Brain microvascular endothelial cell (primary cell): ENCODE measurements at places on chromosomes 5 and 9.
A peak's percentile ranks its signal among the peaks of the same experiment; 100 is the strongest.

DNA sequence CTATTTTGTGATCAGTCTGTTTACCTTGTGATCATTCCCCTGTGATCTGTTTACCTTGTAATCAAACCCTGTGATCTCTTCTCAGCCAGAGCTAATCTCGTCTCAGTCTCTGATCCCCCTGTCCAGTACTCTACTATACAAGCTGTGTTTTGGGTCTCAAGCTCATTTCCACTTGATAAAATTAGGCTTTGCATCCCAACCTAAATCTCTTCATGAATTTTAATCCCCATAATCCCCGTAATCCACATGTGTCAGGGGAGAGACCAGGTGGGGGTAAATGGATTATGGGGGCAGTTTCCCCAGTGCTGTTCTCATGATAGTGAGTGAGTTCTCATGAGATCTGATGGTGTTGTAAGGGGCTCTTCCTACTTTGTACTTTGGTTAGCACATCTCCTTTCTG lies 157.2 kb downstream of the PRR16 start:
- no peak for DNase-seq

DNA sequence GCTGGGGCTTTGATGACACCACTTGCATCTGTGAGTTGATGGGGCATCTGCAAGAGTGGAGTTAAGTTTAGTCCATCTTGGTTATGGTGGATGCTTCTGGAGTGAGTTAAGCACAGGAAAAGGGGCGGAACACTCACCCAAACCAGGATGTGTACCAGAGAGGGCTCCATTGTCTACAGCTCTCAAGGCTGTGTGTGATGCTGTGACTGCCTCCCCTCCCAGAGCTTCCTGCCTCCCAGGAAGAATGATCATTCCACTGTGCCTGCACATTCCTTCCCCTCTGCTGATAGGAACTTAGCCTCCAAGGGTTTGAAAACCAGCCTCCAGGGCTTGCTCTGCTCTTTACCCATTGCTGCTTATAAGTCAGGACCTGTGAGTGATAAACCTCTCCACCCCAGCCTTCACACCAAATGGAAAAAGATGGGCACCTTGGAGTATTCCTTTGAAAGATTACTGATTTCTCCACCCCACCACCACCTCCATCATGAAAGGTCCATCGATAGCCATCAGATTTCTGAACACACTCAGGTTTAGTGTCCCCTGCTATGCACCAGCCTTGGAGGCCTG lies 160.1 kb upstream of the SPRY4 start:
- peak; percentile 47 for DNase-seq

- DNase-seq: no peak
These were observed 590.4 kb upstream of the SEMA6A start for GRCh38 chr5:117165068-117165467.

DNA sequence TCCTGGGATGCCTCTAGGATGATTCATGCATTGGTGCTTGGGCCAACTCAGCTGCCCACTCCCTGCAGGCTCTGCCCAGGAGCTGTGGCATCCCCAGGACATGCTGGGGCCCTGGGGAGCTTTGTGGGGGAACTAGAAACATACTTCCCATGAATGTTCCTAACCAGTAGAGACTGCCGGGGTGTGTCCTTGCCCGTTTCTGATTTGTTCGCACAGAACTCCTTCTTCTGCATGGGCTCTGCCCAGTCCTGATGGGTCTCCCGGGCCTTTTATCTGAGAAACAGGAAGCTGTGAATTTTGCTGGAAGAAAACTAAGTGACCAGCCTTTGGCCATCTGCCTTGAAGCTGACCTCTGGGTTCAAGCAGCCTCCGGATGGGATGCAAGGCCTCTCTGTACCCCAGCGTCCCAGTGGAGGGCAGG lies 71.6 kb upstream of the RNU6ATAC start:
- DNase-seq: no peak

DNA sequence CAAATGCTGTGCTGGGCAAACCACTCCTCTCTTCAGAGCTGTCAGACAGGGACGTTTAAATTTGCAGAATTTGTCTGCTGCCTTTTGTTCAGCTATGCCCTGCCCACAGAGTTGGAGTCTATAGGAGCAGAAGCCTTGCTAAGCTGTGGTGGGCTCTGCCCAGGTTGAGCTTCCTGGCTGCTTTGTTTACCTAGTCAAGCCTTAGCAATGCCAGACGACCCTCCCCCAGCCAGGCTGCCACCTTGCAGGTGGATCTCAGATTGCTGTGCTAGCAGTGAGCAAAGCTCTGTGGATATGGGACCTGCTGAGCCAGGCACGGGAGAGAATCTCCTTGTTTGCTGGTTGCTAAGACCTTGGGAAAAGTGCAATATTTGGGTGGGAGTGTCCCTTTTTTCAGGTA lies 314.9 kb downstream of the NNT start:
- no peak for DNase-seq

DNA sequence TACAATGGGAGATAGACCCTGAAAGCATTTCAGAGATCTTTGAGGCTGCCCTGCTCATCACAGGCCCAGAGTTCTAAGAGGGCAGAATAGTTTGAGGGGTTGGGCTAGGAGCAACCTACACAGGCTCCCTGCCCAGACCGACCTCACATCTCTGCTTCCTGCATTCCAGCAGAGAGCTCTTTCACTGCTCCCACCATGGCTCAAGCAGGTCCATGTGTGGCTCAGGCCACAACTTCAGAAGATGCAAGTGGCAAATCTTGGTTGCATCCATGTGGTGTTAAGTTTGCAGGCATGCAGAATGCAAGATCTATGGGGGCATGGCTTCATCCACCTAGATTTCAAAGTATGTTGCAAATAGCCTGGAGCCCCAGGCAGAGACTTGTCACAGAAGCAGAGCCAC lies 39.0 kb downstream of the GDA start:
- no peak for DNase-seq

- no peak for DNase-seq
These were observed 88.9 kb downstream of the NDUFS4 start for GRCh38 chr5:53649352-53649751.

DNA sequence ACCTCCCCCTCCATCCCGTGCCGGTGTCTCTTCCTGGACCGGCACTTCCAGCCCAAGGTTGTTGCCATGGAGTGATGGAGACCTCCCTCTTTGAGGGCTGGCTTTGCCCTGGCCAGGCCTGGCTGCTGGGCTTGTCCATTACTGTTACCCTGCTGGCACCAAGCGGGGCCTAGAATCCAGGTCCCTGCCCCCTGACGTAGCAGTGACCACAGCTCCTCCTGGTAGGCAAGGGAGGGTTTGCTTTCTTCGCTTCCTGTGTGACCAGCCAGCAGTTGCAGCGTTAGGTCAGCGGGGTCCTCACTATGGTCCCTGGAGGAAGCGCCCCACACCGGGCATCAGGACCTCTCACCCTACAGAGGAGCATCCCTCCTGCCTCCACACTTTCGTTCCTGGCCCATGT lies 146.7 kb upstream of the COL5A1 start:
- no peak for DNase-seq

DNA sequence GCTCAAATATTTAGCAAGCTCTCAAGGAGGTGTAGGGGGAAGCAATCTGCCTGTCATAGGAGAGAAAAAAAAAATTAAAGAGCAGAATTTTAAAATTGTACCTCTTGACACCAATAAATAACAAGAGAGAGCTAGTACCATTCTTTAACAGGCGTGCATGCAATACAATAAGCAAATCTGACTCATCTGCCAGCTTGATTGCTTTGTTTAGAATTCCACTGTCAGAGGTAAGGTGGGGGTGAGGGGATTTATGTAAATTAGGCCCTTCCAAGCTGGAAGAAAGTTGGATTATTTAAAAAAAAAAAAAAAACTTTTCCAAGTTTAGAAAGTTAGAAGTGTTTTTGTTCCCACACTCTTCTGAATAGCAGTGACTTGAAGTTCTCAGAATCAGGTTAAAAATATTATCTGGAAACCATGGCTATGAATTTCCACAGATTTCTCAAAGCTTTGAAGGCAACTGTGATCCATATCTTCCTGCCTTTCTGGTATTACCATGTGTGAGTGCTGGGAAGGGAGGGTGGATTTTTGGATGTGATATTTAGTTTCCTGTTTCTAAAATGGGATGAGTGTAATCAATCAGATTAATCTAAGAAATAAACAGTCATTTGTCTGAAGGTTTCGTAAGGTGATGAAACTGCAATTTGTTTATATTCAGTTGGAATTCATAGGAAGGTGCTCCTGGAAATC lies 477.5 kb downstream of the TLE4 start:
- DNase-seq: no peak

DNA sequence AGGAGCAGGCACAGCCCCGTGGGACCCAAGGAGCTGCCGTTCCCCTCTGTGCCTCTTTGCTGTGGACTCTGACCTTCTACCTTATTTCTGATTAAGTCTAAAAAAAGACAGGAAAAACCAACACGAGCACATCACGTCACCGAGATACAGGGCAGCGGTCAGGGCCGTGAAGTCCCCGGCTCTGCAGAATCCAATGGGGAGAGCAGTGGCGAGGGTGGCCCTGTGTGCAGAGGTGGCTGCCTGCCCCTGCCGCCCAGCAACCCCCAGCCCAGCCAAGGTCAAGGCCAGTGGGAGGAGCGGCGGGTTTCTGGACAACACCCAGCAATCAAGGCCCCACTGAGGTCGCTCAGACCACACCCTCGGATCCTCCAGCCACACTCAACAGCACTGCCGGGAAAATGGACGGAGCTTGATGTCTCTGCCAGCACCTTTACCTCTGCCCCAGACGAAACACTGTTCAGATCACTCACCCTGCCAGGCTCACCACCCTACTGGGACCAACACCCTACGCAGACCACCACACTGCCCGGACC lies 32.7 kb upstream of the SLC9A3 start:
- no peak for DNase-seq

- DNase-seq: no peak
These were observed 28.8 kb downstream of the EPB41L4A start for GRCh38 chr5:112390327-112390726.

GRCh38 chr9:8764051-8764450 lies 964.5 kb upstream of the DMAC1 start:
- DNase-seq: no peak

DNA sequence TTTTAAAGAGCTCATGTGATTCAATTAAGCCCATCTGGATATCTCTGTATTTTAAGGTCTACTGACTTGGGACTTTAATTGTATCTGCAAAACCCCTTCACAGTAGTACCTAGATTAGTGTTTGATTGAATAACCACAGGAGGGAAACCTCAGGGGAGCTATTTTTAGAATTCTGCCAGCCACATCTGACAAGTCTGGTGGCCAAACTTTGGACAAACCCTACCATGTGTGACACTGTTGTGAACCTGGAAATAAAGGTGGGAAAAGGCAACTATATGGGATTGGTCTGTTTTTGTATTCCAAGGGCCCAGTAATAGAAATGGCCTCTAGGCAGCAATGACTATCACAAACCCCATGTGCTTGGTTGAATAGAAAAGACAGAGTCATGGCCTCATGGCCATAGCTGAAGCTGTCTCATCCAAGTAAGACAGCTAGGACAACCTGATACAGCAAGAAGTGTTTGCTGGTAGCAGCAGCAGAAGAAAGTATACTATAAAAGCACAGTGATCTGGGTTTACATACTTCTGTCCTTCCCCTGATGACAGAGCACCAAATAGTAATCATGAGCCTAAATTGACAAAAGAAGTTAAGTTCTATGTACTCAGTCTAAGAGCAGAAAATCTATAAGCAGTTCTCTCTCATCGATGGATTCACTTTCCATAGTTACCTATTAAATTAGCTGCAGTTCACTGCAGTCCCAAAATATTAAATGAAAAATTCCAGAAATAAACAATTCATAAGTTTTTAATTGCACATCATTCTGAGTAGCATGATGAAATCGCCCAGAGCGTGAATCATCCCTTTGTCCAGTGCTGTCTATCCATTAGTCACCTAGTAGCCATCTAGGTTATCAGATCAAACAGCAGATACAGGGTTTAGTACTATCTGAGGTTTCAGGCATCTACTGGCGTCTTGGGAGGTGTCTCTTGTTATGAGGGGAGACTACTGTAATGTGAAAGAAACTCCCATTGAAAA lies 189.8 kb downstream of the ARHGAP26 start:
- peak; percentile 83 for DNase-seq

- no peak for DNase-seq
These were observed 707.0 kb upstream of the ACO1 start for GRCh38 chr9:31677415-31677814.

DNA sequence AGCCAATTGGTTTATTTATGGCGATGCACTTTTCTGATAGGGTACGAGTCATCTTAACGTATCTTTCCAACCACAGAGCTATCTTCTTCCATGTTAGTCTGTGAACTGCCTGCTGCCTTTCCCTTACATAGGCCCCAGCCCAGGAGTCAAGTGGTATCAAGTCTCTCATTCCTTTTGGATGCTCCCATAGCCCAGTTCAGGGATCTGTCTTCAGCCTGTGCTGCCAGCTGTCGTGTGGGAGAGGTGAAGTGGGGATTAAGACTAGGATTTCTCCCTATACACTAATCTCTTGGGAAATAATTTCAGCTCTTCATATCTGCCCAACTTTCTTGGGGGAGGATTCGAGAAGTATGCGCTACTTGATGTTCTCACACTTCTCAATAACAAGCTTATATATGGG lies 475.7 kb downstream of the EBF1 start:
- DNase-seq: no peak
